Keratinocyte (primary cell): ENCODE measurements at places on chromosomes 5 and 9.

- no peak for DNase-seq
These were observed 683 bp downstream of the DBN1 start for GRCh38 chr5:177472460-177473442.

GRCh38 chr5:22985446-22985845, 132.3 kb upstream of the CDH12 start:
- DNase-seq = no peak

- no peak for DNase-seq
These were observed 23.9 kb downstream of the TMEM215 start for GRCh38 chr9:32807217-32807616.

- no peak for DNase-seq
These were observed 102.1 kb downstream of the PAM start for GRCh38 chr5:102857076-102857818.

DNA sequence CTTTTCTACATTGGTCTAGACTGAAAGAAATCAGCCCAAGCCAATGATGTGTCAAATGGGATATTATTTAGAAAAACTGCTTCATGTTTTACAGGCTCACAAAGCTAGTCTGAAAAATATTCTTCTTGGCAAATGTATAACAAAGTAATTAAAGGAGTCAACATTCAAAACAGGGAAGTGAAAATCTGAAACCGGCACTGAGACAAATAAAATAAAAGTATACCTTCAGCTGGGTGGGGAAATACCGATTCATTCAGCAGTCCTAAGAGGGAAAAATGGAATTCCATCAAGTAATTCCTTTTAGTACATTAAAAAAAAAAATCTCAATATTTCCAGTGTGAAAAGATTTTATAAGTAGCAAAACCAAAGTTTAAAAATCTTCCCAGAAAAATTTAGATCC, 259.6 kb upstream of the SLC24A2 start:
- no peak for DNase-seq

GRCh38 chr5:1504069-1504595, 19.6 kb downstream of the LPCAT1 start:
- DNase-seq = no peak

DNA sequence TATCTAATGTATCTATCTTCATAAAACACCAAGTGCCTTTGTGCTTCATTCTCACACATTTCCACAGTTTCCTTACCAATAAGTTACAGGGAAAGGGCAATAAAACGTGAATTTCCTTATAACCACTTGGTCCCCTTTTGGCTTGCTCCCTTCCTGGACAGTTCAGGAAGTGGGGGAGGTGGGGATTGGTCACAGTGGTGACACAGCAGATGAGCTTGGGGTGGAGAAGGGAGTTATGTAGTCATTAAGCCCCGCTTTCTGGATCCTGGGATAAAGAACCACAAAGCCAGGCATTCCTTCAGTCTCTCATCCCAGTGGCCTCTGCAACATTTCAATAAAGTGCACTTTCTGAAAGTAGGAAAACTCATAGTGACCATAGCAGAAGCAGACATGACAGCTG, 47.1 kb upstream of the FYB1 start:
- no peak for DNase-seq

DNA sequence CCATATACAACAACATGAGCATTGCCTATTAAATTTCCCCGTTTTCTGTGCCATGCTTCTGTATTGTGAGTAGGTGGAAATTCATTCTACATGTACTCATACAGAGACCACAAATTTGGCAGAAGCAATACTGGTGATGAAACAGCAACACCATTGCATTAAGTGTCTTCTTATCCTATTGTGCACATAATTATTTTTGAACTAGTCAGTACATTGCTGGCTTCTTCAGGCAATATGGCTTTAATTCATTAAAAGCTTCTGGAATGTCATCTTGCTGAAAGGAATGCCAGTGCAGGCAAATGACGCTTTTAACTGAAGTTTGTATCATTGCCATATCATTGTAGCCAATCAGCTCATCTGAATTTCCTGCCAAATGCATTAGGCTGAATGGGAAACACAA, 82.6 kb downstream of the KIAA1958 start:
- DNase-seq = no peak

DNA sequence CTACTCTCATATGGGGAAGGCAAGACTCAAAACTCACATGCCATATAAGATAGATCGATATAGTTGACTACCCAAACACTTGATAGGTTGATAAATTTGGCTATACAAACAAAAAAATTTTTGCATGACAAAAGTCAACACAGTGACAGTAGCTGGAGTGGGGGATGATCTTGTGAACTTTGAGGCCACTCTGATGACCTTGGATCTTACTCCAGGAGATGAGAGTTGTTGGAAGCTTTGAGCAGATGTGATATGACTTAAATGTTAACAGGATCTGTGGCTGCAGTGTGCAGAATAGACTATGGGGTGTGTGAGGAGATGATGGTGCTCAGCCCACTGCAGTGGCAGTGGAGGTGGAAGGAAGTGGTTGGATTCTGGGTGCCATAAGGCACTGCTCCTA, 101.4 kb downstream of the ZFAND5 start:
- DNase-seq = no peak

- DNase-seq = no peak
These were observed 53.0 kb upstream of the NXNL2 start for GRCh38 chr9:88481933-88482332.

DNA sequence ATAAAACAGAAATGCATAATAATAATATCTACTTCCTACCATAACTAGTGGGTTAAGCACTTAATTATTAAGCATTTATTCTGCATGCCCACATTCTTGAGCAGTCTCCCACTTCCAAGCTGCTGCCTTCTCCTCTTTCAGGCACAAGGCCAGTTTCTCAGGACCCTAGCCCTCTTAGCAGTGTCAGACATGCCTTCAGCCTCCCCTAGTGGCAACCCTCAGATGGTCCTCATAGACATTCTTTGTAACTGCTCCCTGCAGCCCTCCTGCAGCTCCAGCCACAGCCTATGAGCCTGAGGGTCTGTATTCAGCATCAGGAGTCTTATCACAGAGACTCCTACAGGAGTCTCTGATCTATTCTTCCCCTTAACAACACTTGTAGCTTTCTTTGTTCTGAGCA, 3.9 kb downstream of the IL9 start:
- no peak for DNase-seq

DNA sequence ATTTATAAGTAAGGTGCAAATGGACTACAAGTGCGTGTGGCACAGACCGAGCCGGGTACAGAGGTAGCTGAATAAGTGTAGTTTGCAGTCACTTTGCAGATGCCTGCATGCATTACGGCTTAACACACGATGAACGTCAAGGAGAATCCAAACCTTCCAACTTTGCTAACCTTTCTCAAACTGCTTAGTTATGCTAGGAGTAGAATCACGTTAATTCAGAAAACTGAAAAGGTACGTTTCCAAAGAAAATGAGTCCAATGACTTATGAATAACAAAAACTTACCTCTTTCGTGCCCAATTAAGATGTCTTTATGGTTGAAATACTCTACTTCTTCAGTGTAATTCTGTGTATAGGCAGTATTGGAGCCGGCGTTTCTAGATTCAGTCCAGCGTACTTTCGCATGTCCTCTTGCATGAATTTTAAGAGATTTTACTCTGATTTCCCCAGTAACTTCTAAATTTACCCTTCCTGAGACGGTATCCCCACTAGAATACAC, 539 bp downstream of the ARRDC3 start:
- no peak for DNase-seq

DNA sequence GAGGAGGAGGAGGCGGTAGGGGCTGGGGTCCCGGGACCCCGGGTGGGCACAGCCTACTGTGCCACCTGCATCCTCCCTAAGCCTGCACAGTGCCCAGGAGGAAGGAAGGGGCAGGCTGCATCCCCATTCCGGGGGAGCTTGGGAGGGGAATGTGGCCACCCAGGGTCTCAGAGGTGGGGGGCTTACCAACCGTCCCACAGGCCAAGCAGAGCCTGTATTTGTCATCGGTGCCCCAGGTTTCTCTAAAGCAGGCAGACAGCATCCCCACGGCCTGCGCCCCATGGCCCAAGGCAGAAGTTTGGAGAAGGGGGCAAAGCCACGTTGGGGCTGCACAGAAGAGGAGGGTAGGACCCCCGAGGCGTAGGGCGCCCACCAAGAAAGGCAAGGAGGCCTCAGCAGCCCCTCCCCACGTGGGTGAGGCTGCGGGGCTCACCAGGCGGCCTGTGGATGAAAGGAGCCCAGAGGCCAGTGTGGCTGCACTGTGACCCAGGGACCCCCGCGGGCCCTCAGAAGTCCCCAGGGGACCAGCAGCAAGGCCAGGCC, 507 bp upstream of the GPSM1 start:
- no peak for DNase-seq

- DNase-seq = no peak
These were observed 17.8 kb upstream of the BHMT start for GRCh38 chr5:79093762-79094161.

- DNase-seq = no peak
These were observed at the start of gene PHF24 for GRCh38 chr9:34957492-34958410. Gene PHF24, plus strand, starts transcription at chr9:34958285. Its CDS starts 13,014 bp downstream, at chr9:34971299.

DNA sequence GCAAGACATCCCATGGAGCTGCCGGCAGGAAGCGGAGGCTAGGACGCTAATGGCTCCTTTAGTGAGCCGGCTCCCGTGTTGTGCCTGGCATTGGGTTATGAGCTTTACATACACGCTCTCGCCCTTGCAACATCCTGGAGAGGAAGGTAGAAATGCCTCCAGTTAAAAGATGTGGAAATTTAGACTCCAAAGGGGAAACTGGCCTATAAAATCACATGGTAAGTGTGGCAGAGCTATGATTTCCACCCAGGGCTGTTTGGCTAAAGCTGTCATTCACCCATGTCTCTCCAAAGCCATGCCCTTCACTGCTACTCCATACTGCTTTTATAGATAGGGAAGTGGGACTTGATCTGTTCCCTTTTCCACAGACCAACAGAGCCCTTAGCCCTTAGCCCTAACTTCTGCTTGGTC, 5.2 kb downstream of the GM2A start:
- no peak for DNase-seq

GRCh38 chr5:138936225-138936967, 61.3 kb upstream of the LRRTM2 start:
- no peak for DNase-seq

- DNase-seq = no peak
These were observed 86.7 kb upstream of the ICE1 start for GRCh38 chr5:5335700-5336264.

DNA sequence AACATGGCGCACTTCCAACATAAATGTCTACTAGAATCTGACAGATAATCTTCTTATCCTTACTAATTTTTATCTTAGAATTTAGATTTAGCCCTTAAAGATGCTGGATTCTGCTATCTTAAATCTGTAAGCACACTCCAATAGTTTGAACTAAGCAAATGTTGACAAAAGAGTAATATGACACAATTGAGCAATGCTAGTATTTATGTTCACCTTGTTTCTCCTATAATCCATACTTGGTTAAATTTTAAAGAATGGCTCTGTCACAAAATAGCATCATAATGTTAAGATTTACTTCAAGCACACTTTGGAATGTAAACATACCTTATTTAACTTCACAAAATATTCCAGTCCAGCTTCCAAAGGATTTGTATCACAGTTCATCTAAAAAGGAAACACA, 38.8 kb upstream of the ARSB start:
- no peak for DNase-seq

DNA sequence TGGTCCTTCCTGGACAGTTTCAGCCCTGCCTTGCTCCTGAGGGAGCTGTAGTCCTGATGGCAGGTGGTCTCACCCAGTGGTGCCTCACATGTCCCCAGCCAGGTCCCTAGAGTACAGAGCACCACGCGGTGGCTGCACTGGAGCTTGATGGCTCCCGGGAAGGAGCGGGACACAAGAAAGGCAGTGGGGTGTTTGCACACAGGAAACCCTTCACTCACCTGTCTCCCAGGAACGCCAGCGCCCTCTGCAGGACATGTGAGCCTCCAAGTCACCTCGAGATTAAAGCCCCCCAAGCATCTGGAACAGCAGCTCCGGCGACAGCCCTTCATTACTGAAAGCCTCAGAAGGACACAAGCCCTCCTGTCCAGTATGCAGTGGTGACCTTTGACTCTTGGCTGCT, 19.9 kb upstream of the TMEM250 start:
- DNase-seq = no peak

DNA sequence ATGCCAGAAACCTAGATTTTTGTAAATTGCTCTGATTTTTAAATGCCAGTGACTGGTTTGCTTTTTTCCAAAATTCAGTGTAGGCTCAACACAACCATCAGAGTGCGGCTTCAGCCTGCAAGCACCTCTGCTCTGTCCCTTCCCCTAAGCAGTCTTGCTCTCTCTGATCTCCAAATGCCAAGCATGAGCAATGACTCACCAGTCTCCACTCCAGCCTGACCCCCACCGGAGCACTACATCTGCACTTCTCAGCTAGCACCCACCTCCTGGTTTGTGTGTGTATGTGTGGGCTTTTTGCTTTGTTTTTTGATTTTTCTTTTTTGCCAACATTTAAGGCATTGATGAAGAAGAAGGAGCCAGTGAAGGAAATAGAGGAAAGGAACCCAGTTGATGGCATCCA, 61.4 kb upstream of the ADRA1B start:
- no peak for DNase-seq

DNA sequence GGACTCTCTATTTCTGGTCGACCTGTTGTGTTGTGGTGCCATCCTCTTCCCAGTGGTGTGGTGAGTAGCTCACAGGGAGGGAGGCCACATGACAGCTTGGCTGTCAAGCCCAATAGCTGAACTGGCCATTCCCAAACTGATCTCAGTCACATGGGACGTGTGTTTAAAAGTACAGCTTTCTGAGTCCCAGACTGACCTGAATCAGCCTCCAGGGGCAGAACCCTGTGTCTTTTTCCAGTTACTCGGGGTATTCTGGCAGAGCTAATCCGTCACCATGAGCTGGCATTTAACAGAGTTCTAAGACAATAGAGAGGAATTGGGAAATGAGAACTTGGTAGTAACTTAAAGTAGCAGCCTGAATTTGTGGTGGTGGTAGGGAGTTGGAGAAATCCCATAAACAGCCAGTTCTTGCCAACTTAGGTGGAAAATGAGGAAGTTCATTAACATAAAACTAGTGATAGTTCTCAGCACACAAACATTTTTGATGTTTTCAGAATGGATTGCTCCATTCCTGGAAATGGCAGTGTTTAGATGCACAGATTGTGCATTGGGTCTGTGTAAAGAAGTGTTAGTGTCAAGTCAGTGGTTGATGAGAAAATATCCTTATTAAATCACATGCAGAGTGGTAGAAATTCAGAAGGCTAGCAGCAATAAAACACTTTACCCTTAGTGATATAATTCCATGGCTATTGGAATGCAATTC, 50.9 kb downstream of the GPR107 start:
- DNase-seq = no peak

- DNase-seq = no peak
These were observed 35.3 kb upstream of the CLPTM1L start for GRCh38 chr5:1380011-1380817.

- DNase-seq = no peak
These were observed 95.7 kb downstream of the ACTBL2 start for GRCh38 chr5:57386958-57387357.

DNA sequence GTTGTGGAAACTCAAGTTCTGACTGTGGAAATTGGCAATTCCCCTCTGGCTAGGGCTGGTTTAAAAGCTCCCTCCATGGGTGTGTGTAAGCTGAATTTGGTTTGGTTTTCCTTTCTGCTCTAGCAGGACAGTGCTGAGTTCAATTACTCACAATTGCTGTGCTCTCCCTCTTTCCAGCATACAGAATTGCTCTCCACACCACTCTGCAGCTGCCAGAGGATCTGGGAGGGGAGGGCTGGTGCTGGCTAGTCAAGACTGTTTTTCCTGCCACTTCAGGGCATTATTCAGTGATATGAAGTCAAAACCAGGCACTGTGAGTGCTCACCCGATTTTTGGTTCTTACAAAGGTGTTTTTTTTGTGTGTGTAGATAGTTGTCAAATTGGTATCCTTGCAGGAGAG, 336.9 kb upstream of the SLC24A2 start:
- no peak for DNase-seq
